ENCODE measurements at places on chromosomes 4 and X.

DNA sequence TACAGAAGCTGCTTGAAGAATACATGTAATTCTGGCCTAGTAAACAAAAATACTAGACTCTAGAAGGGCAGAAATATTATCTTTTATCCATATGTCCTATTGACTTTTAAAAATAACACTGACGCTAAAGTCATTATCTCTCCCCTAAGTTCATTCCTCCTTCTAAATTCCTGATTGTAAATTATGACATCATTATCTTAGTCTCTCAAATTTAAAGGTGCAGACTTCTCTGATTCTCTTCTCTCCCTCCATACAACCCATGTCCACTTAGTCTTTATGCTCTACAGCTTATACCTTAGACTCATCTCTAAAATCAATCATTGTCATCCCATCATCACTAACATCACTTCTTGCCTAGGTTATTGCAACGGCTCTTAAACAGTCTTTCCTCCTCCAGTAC is 327.9 kb upstream of the GRIA3 start:
- DNase-seq, result no peak

DNA sequence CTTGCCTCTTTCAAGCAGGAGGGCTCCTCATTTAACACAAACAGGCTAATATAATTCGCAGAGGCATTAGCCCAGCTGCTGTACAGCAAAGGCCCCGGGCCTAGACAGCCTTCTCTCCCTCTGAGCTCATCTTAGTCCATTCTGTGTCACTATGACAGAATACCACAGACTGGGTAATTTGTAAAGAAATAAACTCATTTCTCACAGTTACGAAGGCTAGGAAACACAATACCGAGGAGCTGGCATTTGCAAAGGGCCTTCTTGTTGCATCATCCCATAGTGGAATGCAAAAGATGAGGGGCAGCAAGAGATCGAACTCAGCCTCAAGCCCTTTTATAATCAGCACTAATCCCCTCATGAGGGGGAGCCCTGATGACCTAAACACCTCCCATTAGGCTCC is 48.5 kb downstream of the TSPAN5 start:
- DNase-seq, result no peak

DNA sequence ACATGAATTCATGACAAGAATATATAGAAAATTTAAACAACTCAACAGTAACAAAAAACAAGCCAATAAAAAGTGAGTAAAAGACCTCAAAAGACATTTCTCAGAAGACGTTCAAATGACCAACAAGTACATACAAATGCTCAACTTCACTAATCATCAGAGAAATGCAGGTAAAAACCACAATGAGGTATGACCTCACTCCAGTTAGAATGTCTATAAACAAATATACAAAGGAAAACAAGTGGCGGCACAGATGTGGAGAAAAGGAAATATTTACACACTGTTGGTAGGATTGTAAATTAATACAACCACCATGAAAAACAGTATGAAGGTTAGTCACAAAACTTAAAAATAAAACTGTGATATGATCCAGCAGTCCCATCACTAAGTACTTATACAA is 1033.1 kb downstream of the RAPGEF2 start:
- DNase-seq, result no peak

DNA sequence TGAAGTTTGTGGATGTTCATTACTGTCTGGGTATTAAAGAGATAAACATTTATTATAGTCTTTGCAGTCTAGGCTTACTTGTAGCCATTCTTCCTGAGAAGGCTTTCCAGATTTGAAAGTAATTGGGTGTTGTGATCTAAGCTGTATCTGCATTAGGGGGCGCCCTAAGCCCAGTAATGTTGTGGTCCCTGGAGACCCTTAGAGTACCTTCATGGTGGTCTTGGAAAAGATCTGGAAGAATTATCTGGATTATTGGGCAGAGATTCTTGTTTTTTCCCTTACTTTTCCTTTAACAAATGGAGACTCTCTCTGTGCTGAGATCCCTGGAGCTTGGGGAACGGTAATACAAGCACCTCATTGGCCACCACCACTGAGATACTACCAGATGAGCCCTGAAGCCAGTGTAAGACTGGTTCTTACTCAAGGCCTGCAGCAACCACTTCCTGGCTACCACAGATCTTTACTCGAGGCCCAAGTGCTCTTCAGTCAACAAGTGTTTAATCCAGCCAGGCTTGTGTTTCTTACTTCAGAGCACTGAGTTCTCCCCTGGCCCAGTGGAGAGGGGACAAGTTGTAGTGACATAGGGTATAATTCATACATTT is 63.1 kb downstream of the RTL3 start:
- DNase-seq, result no peak

DNA sequence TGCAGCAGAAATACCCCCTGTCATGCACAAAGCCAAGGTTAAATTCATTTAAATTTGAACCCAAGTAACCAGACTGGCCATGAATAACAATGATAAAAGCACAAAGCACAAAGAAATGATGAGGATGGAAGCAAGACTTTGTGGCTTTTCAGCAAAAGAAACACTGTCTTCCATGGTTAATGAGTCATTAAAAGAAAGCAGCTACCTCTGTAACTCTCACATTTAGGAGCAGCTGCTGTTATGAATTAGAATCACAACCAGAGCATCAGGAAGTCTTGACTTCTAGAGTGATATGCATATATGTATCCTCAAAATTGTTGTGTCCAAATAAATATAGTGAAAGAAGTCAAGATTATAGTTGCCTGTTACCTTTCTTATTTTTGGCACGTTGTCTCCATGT is 70.7 kb upstream of the RPS6KA6 start:
- DNase-seq, result no peak

DNA sequence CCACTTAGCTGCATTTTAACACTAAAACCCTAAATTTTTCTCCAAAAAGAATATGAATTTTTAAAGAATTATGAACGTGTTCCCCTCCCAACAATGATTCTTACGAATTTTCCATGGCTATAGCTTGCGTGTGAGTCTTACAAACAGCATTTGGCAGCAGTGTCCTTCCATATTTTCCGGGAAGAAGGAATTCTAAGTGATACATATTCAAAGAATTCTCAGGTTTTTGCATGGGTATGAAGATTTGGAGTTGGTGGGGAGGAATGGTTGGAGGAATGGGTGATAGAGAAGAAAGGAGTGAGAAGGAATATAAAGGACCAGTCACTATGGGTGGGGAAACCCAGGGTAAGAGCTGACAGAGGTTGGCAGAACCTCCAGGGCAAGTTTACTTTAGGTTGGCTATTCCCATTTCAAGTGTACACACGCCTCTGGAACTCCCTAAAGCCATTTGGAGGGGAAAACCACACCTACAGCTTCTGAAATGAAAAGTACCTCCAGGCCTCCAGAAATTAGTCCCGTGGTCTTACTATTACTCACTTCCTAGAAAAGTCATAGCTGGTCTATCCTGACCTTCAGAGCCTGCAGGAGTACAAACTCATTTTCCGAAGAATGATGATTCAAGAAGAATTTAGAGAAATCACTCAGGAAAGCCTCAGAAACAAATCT is 420.8 kb upstream of the DIPK2B start:
- DNase-seq, result no peak

Measured in GF-D8 (cell line).